ENCODE measurements at places on chromosomes 11 and 22.

GRCh38 chr11:46238078-46238966 is 39.1 kb upstream of the CREB3L1 start:
- DNase-seq = no peak

DNA sequence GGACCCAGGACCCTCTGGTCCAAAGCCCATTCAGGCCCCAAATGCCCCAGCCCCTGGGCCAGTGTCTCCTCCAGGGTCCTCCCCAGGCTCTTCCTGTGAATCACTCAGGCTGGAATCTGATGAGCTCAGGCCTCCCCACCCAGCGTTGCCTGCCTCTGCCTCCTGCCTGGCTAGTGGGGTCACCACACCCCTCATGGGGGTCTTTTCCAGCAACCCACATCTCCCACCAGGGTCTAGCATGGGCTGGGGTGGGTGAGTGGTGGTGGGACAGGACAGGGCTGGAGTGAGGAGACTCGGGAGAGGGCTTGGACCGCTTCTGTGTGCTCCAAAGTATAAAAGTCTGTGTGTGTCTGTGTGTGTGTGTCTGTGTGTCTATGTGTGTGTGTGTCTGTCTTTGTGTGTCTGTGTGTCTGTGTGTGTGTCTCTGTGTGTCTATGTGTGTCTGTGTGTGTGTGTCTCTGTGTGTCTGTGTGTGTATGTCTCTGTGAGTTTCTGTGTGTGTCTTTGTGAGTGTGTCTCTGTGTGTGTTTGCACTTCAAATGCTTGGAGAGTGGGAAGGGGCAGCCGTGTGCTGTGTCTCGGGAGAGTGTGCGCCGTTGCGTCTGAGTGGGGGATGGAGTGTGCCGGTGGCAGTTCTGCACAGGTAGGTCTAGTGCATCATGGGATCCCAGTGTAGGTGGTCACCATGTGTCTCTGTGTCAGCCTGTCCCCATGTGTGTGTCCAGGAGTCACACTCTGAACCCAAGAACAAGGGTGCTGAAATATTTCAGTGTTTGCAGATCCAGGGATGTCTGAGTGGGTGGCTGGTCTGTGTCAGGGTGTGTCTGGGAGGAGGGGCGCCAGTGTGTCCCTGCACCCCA is 8.8 kb downstream of the RIN1 start:
- DNase-seq = no peak

DNA sequence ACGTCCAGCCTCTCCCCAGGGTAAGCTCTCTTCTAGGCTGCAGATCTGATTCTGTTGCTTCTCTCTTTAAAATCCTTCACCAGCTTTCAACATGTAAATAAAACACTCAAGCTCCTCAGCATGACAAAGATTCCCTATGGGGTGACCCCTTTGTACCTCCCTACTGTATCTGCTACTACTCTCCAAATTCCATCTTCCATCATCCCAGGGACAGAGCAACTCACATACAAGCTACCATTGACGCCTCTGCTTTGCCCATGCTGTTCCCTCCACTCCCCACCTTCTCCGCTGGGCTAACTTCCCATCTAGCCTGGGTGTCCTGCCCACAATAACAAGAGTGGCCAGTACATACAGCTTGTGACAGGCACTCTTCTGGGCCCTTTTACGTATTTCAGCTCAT is 207.5 kb upstream of the ZBED5 start:
- DNase-seq = no peak

DNA sequence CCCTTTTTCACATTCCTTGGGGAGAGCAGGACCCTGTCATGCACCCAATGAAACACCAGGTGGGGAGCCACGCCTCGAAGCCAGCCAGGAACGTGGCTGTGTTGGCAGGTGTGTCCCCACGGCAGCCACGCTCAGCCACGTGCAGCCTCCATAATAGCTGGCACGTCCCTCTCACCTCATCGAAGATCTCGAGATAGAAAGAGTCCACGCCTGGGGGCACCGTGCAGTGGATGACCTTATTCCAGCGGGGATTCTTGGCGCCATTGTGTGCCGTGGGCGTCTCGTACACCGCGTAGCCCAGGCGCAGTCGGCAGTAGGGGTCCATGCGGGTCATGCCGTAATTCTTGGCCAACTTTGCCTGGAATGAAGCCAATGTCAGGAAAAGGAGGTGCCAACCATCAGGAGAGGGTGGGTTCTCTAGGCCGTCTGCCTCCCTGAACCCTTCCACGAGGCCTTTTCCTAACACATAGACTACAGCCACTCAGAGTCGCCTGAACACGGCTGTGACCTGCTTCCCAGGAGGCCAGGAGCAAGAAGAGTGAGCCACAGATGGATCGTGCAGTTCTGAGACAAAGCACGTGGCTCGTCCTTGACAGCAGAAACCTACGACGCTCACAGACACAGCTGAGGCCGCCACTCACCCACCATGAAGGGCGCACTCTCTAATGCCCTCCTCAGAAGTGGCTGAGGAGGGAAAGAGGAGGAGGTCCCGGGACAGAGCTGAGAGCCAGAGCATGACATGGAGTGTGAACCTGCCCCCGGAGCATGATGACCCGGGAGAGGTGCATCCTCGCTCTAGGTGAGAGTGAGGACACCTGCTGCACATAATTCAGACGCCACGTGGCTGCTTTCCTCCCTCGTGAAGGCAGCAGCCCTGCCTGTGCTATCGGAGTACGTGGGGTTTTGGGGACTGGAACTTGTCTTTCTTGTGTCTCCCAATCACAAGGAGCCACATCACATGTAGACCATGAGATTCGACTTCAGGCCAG is 19.1 kb downstream of the TOLLIP start:
- no peak for DNase-seq

DNA sequence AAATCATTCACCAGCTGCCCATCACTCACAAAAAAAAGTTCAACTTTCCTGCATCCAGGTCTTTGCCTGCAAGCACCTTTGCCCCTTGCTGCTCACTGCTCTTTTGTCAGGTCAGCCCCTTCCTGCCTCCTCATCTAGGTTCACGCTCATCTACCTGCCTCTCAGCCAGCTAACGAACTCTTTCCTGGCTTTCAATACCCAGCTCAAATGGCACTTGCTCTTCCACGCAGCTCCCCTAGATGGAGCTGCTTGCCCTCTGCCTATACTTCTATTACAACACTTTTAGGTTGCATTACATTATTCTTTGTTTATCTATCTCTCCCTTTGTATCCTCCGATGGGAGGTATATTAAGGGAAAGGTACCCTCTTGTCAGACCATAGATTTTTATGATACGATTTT is 78.9 kb upstream of the TBCEL start:
- no peak for DNase-seq

DNA sequence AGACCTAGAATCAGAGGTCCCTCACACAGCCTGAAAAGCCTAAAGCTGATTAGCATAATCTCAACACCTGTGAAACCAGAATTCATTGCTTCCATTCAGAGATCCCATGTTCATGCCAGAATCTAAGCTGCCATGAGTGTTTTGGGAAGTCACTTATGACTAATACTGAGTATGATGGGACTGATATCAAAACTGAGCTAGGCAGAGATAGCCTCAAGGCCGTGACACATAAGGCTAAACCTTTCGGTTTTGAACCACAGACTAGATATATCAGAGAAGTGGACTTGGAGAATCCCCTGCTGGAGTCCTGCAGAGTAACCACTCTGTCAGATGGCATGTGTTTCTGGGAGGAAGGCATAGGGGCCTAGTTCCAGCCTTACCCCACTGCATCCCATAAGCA is 23.1 kb upstream of the GLYATL2 start:
- no peak for DNase-seq

- no peak for DNase-seq
Measured at GRCh38 chr11:32069361-32070058, 21.4 kb upstream of the RCN1 start.

- no peak for DNase-seq
Measured at GRCh38 chr11:126466236-126467045, 111.0 kb downstream of the ST3GAL4 start.

- DNase-seq = no peak
Measured at GRCh38 chr22:46073683-46074504, 76.4 kb upstream of the PPARA start.

DNA sequence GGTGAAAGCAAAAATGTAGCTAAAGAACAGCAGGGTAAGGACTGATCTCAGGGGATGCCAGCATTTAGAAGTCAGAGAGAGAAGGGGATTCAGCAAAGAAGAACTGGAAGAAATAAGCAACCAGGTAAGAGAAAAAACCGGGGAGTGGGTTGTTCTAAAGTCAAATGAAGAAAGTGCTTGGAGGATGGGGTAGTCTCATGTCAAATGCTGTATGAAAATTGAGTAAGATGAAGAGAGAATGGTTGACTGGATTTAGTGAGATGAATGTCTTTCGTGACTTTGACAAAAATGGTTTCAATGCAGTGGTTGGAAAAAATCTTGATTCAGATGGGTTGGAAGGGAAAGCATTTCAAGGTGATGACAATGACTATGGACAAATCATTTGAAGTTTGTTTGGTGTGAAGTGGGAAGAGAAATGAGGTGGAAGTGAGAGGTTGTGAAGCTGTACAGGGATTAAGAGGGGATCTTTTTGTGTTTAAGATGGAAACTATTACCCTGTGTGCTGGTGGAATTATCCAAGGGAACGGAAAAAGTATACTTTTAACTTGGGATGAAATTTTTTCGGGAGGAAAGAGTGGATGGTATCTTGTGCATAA is 484.0 kb downstream of the ETS1 start:
- no peak for DNase-seq

GRCh38 chr11:8203414-8203715 is 34.5 kb upstream of the RIC3 start:
- no peak for DNase-seq

DNA sequence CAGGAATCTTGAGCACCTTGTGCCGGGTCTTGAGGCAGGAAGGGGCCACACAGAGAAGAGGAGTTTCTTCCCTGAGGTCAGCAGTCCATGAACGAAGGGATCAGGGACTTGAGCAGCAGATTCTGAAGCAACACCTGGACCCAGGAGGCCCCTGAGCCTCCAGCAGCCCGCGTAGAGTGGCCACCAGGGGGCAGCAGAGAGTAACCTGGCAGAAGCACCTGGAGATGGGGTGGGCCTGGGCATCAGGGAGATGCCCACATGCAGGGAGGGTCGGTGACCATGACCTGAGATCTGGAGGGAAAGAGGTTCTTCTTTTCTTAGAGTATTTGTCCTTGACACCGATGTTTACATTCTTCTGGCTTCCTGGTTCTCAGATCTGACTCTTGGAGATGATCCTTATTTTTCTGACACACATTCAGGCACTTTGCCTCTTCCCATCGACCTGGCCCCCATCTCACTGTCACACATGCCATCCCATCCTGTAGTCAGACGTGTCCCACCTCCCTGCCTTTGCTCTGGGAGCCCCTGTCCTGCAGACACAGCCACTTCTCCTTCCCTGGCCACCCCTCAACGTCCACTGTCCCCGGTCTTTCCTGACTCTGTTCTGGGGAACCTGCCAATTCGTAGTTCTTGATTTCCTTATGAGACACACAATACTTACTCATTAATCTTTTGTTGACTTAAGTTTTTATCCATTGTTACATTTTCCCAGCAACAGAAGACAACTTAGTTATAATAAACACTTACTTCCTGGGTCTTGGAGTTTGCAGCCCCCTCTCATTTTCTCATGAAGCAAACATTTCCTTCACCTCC is 66.5 kb downstream of the GGTLC2 start:
- peak; percentile 13 for DNase-seq

DNA sequence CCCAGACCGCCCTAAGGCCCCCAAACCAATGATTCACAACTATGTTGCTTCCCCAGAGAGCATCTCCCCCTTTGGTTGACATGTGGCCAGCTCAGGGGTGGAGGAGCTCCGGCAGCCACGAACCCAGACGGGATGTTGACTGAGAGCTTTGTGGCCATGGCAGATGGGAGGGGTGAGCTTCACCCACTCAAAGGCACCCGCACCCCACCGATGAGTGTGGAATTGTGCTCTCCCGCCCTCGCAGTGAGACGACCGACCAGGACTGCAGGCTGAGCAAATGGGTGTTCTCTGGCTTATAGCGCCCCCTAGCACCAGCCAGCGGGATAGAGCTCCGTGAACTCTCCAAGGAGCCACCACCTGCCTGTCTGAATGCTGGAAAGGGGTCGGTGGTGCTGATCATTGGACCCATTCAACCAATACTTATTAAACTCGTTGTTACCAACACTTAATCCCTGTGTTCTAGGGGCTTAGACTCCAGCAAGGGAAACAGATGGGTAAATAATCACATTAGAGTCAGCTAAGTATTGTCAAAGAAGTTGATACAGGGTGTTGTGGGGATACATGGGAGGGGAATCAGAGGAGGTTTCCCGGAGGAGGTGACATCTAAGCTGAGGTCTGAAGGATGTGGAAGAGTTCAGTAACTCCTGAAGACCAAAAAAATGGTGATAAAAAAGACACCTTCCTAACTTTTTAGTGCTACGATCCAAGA is 4.5 kb upstream of the TIMP3 start:
- DNase-seq = peak; percentile 7

DNA sequence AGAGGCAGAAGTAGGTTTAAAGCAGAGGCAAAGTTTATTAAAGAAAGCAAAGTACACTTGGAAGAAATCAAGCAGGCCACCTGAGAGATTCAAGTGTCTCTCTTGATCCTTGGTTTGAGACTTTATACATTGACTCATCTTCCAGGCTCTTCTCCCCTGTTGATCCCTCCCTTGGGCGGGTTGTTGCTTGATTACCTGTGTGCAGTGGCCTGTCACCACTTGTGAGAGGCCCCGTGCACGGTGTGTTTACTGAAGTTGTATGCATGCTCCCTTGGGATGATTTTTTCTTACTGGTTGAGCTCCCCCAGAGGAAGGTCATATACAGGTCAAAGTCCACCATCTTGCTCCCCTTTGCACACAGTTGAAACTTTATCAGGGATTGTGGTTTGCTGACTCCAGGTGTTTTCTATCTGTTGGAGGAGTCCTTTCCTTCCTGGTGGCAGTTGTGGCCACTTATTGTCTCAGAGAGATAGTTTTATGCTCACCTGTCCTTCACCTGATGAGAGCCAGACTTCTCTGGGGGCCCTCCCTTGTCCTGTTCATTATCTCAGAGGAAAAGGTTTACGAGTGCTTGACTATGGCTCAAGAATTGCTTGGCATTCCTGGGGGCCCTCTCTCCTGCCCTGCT is 16.3 kb upstream of the RBMXL2 start:
- DNase-seq = no peak

Measured in Panc1 (cell line).